Trophoblast cell (in vitro differentiated cells and primary cell): ENCODE measurements at places on chromosomes 2 and 18.

DNA sequence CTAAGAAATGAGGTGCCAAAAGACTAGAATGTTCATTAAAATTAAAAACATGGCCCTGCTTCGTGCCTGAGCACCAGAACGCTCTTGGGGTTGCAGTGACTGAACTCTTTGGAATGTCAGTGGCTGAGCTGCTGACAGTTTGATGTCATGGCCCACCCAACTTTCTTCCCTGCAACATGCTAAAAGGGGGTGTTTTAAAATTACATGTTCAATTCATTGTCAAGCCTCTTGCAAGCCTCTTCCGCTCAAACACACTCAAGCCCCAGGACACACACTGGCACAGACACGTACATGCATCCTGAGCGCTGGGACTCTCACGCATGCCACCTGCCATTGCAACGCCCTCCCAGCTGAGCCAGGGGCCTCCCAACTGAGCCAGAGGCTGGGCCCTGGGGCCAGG lies 12.6 kb downstream of the RUFY4 start:
- no peak for DNase-seq

DNA sequence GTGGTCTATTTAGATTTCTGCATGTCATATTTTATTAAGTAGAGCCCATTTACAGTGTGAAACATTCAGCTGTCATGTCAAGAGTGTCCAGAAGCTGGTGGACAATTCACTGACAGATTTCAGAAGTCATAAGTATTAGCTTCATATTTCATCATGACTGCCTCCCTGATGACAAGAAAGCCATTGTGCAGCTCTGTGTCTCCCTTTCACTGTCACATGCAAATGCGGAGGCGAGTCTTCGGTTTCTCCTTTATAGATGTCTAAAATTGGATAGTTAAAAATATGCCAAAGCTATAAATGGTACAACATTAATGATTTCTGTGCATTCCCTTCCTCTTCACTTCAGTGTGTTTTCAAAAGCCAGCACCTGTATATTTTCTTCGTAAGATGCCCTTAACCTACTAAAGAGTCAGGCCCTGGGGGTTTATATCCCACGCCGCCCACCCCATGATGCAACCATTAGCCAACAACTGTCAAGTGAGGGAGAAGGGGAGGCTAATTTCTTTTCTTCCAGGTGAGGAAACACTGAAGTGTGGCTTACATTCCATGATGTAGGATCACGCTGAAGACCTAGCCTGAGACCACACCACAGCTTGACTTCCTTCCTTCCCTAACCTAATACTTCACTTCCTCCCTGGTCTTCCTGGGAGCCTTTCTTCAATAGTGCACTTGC lies 99.6 kb upstream of the DDX18 start:
- no peak for DNase-seq

DNA sequence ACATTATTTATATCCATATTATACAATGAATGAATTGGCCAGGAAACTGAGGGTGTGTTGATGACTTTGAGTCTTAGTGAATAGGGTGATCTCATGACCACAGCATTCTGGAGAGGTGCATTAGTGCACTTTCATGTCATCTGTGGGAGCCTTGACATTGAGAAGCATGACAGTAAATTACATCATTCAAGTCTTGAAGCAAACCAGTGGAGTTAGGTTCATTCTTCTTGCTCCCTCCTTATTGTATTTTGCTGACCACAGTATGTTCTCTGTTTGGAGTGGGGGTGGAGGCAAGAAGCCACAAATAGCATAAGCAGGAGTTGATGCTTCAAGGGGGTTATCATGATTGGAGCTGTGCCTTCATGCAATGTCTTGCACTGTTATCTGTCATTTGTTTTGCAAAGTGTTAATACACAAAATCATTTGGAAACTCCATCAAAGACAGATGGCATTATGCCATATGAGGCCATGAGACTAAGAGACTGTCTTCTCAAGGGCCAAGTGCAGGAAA lies 680.2 kb downstream of the NYAP2 start:
- DNase-seq: no peak

GRCh38 chr2:69381337-69381737 lies 5.7 kb downstream of the GFPT1 start:
- DNase-seq: peak; percentile 4

GRCh38 chr2:109143214-109144187 lies 14.5 kb downstream of the SH3RF3 start:
- DNase-seq: no peak

- DNase-seq: no peak
These were observed 16.2 kb upstream of the ALPP start for GRCh38 chr2:232362174-232362900.

DNA sequence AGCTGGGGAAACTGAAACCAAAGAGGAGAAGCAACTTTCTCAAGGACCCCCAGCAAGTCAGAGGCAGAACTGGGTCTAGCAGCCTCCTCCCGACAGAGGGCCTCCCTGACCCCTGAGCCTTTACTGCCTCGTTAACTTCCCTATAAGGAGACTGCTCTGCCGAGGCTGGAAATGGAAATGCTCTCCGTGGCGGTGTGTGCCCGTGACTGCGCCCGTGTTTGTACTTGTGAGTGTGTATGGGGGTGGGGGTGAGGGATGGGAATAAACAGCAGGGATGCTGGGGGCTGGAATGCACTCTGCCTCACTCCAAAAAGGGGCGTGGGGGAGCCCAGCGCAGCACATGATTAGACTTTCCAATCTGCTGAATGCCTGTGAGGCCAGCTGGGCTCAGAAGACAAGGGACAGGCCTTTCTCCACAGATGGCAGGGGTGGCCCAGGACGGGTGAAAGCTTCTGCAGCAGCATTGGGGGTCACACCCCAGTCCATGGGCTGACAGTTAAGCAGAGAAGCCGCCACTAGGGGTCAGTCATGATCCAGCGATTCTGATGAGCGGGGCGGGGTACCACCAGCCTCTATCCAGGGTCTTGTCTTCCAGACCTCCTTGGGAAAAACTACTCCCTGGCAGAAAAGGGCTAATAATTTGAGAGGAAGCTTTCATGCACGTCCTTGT lies 26.8 kb downstream of the MPHOSPH10 start:
- DNase-seq: peak; percentile 15

DNA sequence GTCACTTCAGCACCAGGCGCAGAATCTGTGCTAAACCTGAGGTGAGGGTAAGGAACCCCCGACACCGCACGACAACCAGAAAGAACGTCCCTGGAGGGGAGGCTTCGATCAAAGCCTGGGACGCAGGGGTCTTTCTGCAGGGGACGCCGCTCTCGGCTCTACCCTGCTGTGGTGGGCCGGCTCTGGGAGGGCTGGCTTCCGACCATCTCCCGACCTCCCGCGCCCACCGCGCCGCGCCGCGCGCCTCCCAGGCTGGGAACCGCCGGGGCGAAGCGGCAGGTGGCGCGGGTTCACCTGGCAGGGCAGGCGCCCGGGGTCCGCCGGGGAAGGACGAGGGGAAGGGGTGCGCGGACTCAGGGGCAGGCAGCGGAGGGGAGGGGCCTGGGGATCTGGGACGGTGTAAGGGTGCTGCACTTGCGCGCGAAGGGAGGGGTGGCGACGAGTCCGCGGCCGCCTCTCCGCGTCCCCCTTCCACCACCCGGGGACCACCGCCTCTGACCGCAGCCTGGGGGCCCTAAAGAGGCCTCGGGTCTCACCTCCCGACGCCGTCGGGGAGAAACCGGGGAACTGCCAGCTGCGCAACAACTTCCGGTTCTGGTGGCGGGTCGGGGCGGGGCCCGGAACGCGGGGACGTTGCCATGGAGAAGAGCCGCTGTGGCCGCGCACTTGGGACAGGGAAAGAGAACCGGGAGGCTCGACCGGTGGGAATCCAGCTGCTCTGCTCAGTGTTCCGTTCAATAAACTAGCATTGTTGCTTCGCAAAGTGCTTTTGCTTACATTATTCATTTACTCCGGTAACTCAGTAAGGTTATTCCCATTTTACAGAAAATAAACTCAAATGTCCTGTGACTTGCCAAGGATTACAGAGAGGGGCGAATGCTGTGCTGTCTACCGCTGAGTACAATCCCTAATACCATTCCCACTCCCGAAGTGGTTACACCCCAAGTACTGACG lies at the start of gene ZNF396:
ZNF396 (minus strand) TSS at position 596 of the 954 bp plus-strand sequence. CDS start 3,045 bp downstream, outside the sequence.
- DNase-seq: peak; percentile 70

GRCh38 chr2:219627103-219628100 lies at the start of gene SLC4A3:
TSS of gene SLC4A3 (plus strand) at chr2:219627630. CDS start at chr2:219627993, 363 bp downstream.
- DNase-seq: peak; percentile 48

DNA sequence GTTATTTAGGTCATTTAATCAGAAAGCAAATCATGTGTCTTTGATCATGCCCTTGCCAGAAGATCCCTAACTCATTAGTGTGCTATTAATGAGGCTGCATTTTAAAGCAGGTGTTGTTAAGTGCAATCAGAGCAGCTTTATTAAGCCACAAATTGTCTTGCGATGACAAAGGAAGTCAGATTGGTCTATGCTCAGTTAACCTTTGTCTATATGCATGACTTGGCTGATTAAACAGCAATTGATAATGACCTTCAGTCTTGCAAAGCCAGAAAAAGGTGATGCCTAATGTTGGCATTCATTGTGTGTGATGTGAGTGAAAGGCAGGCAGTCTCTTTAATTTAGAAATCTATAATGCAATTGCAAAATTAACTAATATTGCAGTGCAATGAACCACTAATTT lies 166.9 kb downstream of the RND3 start:
- no peak for DNase-seq

DNA sequence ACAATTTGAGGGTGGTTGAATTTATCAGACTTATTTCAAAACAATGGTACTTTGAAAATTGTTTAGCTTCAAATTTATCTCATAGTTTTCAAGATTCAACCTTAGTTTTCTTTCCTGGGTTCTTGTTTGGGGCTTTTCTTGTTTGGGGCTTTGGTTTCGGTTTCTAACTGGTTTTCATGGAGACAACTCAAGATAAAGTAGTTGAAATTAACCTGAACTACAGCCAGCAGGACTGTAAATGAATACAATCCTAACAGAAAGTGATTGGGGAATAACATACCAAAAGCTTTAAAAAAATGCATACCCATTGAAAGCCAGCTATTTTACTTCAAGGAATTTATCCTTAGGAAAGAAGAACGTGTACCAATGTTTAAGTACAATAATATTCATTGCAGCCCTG lies 133.5 kb upstream of the SLC14A2 start:
- no peak for DNase-seq

- DNase-seq: no peak
These were observed 29.3 kb downstream of the PDE11A start for GRCh38 chr2:178043266-178043665.

DNA sequence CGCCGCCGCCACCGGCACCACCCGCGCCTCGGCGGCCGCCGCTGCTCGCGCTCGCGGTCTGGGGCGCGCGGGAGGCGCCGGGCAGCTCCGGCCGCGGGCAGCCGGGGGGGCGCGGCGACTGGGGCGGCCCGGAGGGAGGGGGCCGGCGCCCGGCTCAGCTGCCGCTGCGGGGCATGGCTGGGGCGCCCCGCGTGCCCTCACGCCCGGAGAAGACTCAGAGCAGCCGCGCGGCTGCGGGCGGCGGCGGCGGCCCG lies 295 bp downstream of the GAREM1 start:
- no peak for DNase-seq

- DNase-seq: peak; percentile 56
These were observed 25.4 kb upstream of the SLC66A3 start for GRCh38 chr2:11129598-11130449.

DNA sequence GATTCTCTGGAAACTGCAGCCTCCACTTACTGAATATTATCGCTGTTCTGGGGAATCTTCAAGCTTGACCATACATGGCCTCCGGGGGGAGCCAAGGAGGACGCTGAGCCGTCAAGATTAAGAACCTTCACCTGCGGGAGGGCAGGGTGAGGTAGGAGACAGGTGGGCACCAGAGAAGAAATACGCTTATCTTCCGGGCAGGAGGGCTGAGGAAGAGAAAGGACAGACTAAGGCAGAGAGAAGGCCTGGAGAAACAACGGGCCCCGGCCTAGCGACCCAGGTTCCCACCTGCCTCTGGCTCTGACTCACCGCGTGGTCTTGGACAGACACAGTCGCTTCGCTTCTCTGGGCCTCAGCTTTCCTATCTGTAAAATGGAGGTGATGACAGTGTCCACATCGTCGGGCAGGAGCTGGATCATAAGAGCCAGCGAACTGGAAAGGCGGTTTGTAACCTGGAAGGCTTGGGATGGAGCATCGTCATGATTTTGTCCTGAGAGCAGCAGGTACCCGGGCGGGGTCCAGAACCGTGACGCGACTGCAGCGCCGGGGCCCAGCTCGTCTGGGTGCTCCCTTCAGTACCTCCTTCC lies 659 bp downstream of the ZNF142 start:
- peak; percentile 79 for DNase-seq

DNA sequence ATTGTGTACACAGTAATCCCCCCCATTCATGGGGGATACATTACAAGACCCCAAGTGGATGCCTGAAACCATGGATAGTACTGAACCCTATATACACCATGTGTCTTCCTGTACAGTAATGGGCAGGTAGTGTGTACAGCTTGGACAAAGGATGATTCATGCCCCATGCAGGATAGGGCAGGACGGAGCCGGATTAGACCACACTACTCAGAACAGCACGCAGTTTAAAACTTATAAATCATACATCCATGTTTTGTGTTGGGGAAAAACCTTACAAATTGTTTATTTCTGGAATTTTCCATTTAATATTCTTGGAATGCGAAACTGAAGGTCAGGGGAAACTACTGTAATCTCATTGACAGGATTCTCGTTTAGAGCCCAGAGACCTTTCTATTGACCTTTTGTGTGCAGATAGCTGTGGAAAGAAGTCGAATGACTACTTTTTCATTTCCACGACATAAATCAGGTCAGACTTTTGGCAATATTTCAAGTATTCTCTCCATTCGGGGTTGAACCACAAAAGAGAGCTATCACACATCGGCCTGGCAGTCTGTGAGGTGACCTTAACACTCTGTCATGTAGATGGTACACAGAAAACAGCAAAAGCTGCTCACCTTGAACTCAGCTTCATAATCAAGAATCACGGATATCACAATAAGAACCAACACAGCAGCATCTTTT lies 9.9 kb upstream of the YPEL5 start:
- DNase-seq: no peak

GRCh38 chr2:133579274-133579673 lies 11.0 kb upstream of the NCKAP5 start:
- no peak for DNase-seq

DNA sequence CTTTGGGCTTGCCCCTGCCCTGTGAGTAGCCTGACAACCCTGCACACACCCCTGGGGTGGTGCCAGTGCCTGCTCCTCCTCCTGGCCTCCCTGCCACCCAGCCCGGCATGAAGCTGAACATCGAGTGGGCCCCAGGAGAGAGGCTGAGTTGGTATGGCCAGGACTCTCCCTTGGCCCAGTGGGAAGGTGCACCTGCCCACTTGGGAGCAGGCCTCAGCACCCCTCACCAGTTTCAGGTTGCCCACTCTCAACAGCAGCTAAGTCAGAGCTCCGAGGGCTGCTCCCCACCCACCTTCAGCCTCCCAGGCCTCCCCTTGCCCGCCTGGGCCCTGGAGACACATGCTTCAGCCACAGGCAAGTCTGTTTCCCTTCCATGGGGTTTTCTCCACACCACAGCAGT lies 203.1 kb downstream of the KLHL29 start:
- no peak for DNase-seq
